ENCODE measurements at places on chromosomes 5 and 9. TPM values are rescaled to one million over a fixed set of nuclear protein-coding genes. Genes with fewer than 3 reads are reported as not detected.

The F2RL2 gene
- 1.8 TPM for total RNA-seq

The FREM1 gene
- total RNA-seq, result 4.5 TPM

The ACTBL2 gene
- total RNA-seq, result 0.29 TPM

The ORM1 gene
- total RNA-seq, result 87.0 TPM

The NR4A3 gene
- 4.9 TPM for total RNA-seq

The CTNND2 gene
- total RNA-seq, result 1.2 TPM

GRCh38 chr5:35316611-35317274, 86.5 kb upstream of the PRLR start:
- H3K4me3 ChIP-seq, result no peak overlapping the region
- no peaks in the 10 kb centered on the region for H3K27me3 ChIP-seq
- H3K36me3 ChIP-seq, result no peaks in the 10 kb centered on the region
- no peak overlapping the region for H3K27ac ChIP-seq
- no peak for DNase-seq

GRCh38 chr5:100322483-100322882, 212.7 kb upstream of the FAM174A start:
- H3K36me3 ChIP-seq, result no peaks in the 10 kb centered on the region
- no peaks in the 10 kb centered on the region for H3K27me3 ChIP-seq
- H3K27ac ChIP-seq, result no peak overlapping the region
- H3K4me1 ChIP-seq, result no peaks in the 10 kb centered on the region

DNA sequence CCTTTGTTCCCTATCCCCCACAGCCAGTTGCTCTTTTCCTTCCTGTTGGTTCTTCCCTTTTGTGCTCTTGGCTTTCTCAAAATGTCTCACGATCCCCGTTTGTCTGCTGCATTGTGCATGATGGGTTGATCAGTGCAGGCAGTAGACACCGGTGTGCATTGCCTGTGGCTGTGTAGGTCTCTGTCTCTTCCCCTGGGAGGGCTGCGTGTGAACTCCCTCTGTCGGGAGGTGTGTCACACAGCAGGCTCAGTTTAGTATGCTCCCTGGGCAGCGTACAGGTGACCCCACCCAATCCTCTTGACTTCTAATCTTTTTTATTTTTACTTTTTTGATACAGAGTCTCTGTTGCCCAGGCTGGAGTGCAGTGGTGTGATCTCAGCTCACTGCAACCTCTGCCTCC, 265.3 kb downstream of the FSTL4 start:
- H3K27me3 ChIP-seq, result no peaks in the 10 kb centered on the region
- no peaks in the 10 kb centered on the region for H3K36me3 ChIP-seq
- DNase-seq, result no peak
- no peaks in the 10 kb centered on the region for H3K4me1 ChIP-seq
- no peak overlapping the region for H3K4me3 ChIP-seq

DNA sequence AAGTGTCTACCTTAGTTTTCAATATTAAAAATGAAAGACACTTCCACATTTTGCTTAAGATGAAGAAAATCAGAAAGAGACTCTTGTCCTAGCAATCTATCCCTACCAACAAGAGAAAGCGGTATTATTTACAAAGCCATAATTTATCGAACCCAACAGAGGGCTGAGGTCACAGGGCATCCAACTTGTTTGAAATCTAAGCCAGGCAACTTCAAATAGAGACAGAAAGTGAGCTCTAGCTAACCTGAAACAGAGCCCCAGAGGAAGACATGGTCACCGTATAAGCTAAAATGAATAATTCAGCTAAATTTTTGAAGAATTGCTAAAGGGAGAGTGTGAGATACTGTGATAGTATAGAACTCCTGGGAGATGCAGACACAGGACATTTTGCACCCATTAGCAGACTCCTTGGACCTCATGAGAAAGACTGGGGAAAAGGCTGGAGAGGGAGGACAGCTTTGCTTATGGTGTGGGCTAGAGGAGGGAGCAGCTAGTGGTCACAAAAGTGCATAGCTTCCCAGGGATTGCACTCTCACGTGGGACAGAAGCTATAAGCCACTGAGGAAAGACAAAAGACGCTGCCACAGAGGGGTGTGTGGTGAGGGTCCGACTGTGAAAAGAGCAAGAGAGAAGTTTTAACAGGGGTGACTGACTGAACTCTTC, 624.2 kb upstream of the GRIN3A start:
- no peaks in the 10 kb centered on the region for H3K27me3 ChIP-seq
- H3K4me3 ChIP-seq, result no peak overlapping the region
- no peak for DNase-seq
- no peak overlapping the region for H3K27ac ChIP-seq
- no peaks in the 10 kb centered on the region for H3K4me1 ChIP-seq

DNA sequence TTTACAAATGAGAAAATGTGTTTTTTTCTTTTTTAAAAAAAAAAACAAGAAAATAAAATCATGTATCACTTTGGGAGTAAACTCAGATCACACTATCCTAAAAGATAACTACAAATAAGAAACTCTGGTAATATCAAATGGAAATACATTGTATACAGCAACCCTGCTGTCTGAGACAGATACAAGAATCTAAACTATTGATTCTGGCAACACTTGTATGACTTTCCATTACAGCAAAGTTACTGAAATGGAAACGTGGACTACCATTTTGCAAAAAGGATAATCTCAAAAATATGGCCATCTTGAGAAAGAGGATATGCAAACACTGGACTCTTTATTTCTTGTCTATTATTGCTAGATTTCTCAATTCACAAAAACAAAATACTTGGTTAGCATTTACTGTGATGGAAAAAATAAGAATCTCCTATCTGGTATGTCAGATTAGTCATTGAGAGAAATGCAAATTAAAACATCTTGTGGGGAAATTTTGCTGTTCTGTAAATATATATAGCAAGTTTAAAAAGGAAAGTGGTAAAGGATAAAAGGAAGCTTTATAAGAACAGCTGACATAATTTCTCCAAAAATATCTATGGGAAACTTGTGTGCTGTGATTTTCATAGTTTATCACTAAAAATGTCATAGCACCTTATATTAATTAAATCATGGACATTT, 112.9 kb upstream of the FER start:
- H3K27ac ChIP-seq, result no peak overlapping the region
- no peaks in the 10 kb centered on the region for H3K27me3 ChIP-seq
- H3K4me3 ChIP-seq, result no peak overlapping the region

- no peaks in the 10 kb centered on the region for H3K4me1 ChIP-seq
- no peaks in the 10 kb centered on the region for H3K36me3 ChIP-seq
Measured at GRCh38 chr5:3104429-3105060, 353.1 kb upstream of the IRX2 start.

GRCh38 chr9:38036359-38037084, 32.5 kb downstream of the SHB start:
- no peak overlapping the region for H3K4me3 ChIP-seq
- H3K4me1 ChIP-seq, result peaks cover 52% of the 10 kb centered on the region
- H3K27me3 ChIP-seq, result no peaks in the 10 kb centered on the region
- H3K27ac ChIP-seq, result no peak overlapping the region

GRCh38 chr9:111728617-111729366, 65.9 kb downstream of the SHOC1 start:
- no peak overlapping the region for H3K4me3 ChIP-seq
- H3K27ac ChIP-seq, result peak overlapping the region; percentile 1
- peaks cover 7% of the 10 kb centered on the region for H3K36me3 ChIP-seq
- H3K4me1 ChIP-seq, result no peaks in the 10 kb centered on the region
- no peaks in the 10 kb centered on the region for H3K27me3 ChIP-seq
- DNase-seq, result no peak

DNA sequence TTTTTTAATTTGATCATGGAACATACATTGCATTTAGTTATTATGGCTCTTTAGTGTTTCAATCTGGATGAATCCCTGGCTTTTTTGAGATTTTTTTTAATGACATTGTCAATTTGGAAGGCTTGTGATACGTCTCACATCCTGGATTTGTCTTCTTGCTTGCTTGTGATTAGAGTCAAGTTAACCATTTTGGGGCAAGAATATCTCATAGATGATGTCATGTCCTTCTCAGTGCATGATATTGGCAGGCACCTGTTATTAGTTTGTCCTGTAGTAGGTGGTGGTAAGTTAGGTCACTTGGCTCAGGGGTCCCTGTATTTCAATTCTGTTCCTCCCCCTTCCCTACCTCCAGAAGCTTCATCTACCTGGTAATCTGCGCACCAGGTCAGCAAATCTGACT, 3.3 kb downstream of the PSD2 start:
- no peak for DNase-seq
- H3K36me3 ChIP-seq, result no peaks in the 10 kb centered on the region
- H3K27ac ChIP-seq, result no peak overlapping the region
- no peak overlapping the region for H3K4me3 ChIP-seq
- H3K27me3 ChIP-seq, result peaks cover 99% of the 10 kb centered on the region

GRCh38 chr5:154646745-154647113, 108.4 kb upstream of the LARP1 start:
- no peaks in the 10 kb centered on the region for H3K27me3 ChIP-seq
- peaks cover 19% of the 10 kb centered on the region for H3K4me1 ChIP-seq
- DNase-seq, result no peak
- peak overlapping the region; percentile 35 for H3K4me3 ChIP-seq
- no peaks in the 10 kb centered on the region for H3K36me3 ChIP-seq
- H3K27ac ChIP-seq, result no peak overlapping the region

GRCh38 chr5:44953078-44953477, 144.3 kb downstream of the MRPS30 start:
- no peak overlapping the region for H3K4me3 ChIP-seq
- no peak for DNase-seq
- no peaks in the 10 kb centered on the region for H3K36me3 ChIP-seq

- DNase-seq, result peak; percentile 39
- H3K4me1 ChIP-seq, result peaks cover 14% of the 10 kb centered on the region
- H3K36me3 ChIP-seq, result no peaks in the 10 kb centered on the region
- peak overlapping the region; percentile 86 for H3K4me3 ChIP-seq
- H3K27ac ChIP-seq, result peak overlapping the region; percentile 99
Measured at GRCh38 chr9:74951725-74952151, 974 bp downstream of the C9orf40 start.

DNA sequence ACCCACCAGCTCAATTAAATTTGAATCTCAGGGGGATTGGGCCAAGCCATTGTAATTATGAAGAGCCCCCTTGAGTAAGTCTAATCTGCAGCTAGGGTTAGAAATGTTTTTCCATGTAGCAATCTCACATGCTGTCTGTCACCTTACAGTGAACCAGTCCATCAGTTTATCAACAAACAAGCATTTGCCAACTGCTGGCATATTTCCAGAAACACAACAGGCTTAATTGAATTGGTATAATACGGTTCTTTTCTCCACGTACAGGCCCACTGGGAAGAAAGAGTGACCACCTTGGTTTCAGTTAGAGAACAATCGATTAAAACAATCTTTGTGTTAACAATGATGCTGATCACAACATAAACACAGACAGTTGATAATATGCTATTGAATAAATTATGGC, 67.4 kb downstream of the NSUN2 start:
- H3K36me3 ChIP-seq, result no peaks in the 10 kb centered on the region
- H3K4me3 ChIP-seq, result no peak overlapping the region
- H3K4me1 ChIP-seq, result no peaks in the 10 kb centered on the region
- peaks cover 6% of the 10 kb centered on the region for H3K27me3 ChIP-seq
- no peak for DNase-seq

DNA sequence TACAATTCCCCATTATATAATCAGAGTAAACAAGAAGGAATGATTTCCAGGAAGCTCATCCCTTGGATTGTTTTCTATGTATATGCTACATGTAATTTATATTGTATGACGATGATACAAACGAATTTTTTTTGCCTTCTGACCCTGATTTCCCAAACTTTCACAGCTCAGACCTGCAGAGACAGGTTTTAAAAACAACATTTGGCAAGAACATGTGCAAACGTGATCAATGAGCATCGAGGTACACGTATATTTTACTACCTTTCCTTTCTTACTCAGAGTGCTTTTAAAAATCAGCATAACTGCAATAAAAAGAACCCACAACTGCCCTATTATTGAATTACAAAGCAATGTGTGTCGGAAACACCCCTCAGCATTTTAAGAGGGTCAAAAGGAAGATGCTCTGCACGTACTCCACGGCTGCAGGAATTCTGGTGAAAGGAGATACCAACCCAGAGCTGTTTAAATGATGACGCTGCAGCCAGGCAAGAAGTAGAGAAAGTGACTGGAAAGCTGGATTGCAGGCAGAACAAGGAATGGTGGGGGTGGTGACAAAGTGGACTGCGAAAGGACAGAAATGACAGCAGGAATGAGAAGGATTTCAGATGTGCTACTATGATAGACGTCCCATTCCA, 533.5 kb downstream of the RAB3C start:
- H3K36me3 ChIP-seq, result no peaks in the 10 kb centered on the region
- no peak overlapping the region for H3K27ac ChIP-seq
- DNase-seq, result no peak
- no peaks in the 10 kb centered on the region for H3K4me1 ChIP-seq

GRCh38 chr9:115034801-115035200, 83.2 kb downstream of the TNC start:
- H3K36me3 ChIP-seq, result peaks cover 15% of the 10 kb centered on the region
- H3K27ac ChIP-seq, result peak overlapping the region; percentile 15
- H3K4me3 ChIP-seq, result no peak overlapping the region

- no peak for DNase-seq
- H3K27me3 ChIP-seq, result no peaks in the 10 kb centered on the region
- no peak overlapping the region for H3K4me3 ChIP-seq
- no peaks in the 10 kb centered on the region for H3K4me1 ChIP-seq
- no peak overlapping the region for H3K27ac ChIP-seq
Measured at GRCh38 chr5:90379652-90380051, 29.9 kb downstream of the CETN3 start.

DNA sequence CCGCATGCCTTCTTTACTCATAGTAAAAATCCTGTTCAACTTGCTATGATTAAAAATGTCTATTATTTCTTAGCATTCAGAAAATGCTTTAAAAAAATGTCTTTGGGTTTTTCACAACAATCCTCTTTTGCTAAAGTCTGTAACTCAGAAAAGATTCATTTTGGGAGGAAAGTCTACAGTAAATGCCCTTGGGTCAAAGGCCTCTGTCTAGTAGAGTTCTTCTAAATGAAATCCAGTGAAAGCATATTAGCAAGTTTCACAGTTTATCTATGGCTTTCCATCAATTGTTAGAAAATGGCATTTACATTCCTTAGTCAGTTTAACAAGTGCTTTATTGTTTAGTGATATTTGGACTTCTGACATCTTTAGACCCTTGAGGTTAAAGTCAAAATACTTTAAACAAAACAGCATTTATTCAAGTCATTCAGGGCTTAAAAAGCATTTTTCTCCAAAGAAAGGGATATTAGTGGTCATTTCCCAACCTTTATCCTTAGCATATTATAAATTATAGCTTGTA, 137.1 kb upstream of the TARS1 start:
- DNase-seq, result no peak
- H3K27ac ChIP-seq, result no peak overlapping the region
- H3K4me1 ChIP-seq, result peaks cover 8% of the 10 kb centered on the region
- H3K27me3 ChIP-seq, result no peaks in the 10 kb centered on the region
- no peak overlapping the region for H3K4me3 ChIP-seq
- no peaks in the 10 kb centered on the region for H3K36me3 ChIP-seq

- H3K4me3 ChIP-seq, result no peak overlapping the region
- H3K36me3 ChIP-seq, result no peaks in the 10 kb centered on the region
- no peaks in the 10 kb centered on the region for H3K4me1 ChIP-seq
- H3K27ac ChIP-seq, result no peak overlapping the region
- no peaks in the 10 kb centered on the region for H3K27me3 ChIP-seq
Measured at GRCh38 chr5:75948438-75948837, 134.7 kb upstream of the SV2C start.
